ENCODE measurements at places on chromosomes 12 and 14. TPM values are rescaled to one million over a fixed set of nuclear protein-coding genes. Genes with fewer than 3 reads are reported as not detected.

TAS2R31 gene
- total RNA-seq = 10.9 TPM

WBP11 gene
- total RNA-seq = 12.2 TPM

AQP6 gene
- total RNA-seq = not detected

EMP1 gene
- total RNA-seq = 3.9 TPM

PUS7L gene
- total RNA-seq = 25.5 TPM

CDC42BPB gene
- total RNA-seq = 175 TPM

MAP3K9 gene
- total RNA-seq = 1.4 TPM

E2F7 gene
- total RNA-seq = 2.4 TPM

TAS2R8 gene
- not detected for total RNA-seq

CFAP73 gene
- not detected for total RNA-seq

COPZ1 gene
- 165 TPM for total RNA-seq

GLIPR1L2 gene
- 0.30 TPM for total RNA-seq

SYNJ2BP gene
- 19.2 TPM for total RNA-seq

LIN52 gene
- 9.2 TPM for total RNA-seq

NOS1 gene
- total RNA-seq = not detected

TCTN2 gene
- 6.8 TPM for total RNA-seq

LRRC43 gene
- total RNA-seq = 0.89 TPM

DBX2 gene
- not detected for total RNA-seq

PPM1A gene
- 43.4 TPM for total RNA-seq

UNC79 gene
- 0.18 TPM for total RNA-seq

KRT75 gene
- not detected for total RNA-seq

POLE2 gene
- total RNA-seq = 7.8 TPM

GLIPR1L1 gene
- total RNA-seq = not detected

FAM90A1 gene
- 0.09 TPM for total RNA-seq

KRT83 gene
- not detected for total RNA-seq

SLC8A3 gene
- total RNA-seq = 0.89 TPM

PLCZ1 gene
- not detected for total RNA-seq

DYRK4 gene
- 52.9 TPM for total RNA-seq

Measured in smooth muscle cell of the umbilical artery (primary cell).